ENCODE measurements at places on chromosomes 1 and 21.

GRCh38 chr1:226371027-226371694 lies 36.7 kb downstream of the PARP1 start:
- DNase-seq: no peak

DNA sequence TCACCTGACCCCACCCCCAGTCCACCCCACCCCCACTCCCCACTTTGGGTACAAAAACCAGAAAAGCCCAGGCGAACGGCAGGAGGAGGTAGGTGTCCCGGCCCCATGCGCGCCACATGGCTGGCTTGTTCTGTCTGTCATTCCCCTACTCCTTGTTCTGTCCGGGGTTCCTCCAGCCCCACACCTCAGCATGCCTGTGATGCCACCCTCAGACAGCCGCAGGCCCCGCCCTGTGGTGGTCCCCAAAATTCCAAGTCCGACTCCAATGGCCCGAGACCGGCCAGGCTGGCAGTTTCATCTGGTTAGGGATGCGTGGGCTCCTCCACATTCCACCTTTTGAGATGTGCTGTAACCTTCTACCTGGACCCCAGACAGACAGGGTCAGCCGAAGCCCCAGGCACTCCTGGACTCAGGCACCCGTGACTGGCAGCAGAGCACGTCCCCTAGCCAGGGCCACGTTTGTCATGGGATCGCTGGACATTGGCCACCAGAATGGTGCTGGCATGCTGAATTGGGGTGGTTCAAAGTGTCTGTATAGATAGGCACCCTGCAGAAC lies 94.4 kb downstream of the WDR4 start:
- no peak for DNase-seq

GRCh38 chr1:225765982-225766674 lies 11.5 kb upstream of the SRP9 start:
- no peak for DNase-seq

GRCh38 chr1:183730107-183730724 lies 74.7 kb upstream of the RGL1 start:
- no peak for DNase-seq

DNA sequence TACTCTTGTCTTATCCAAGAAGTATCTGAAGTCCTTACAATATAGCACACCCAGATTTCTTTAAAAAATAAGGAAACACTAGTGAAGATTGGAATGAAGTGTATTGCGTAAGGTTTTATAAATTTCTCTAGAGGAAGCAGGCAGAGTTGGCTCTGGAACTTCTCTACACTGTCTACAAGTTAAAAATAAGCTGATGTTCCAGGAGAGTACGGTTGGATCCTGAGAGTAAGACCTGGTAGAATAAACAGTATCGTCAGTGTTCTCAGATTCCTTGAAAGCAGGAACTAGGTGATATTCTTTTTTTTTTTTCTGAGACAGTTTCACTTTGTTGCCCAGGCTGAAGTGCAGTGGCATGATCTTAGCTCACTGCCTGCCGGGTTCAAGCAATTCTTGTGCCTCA lies 107.9 kb downstream of the USP25 start:
- DNase-seq: no peak

GRCh38 chr1:78432016-78432415 lies 58.8 kb upstream of the PTGFR start:
- no peak for DNase-seq

GRCh38 chr1:203288400-203288799 lies 16.9 kb upstream of the BTG2 start:
- DNase-seq: no peak

DNA sequence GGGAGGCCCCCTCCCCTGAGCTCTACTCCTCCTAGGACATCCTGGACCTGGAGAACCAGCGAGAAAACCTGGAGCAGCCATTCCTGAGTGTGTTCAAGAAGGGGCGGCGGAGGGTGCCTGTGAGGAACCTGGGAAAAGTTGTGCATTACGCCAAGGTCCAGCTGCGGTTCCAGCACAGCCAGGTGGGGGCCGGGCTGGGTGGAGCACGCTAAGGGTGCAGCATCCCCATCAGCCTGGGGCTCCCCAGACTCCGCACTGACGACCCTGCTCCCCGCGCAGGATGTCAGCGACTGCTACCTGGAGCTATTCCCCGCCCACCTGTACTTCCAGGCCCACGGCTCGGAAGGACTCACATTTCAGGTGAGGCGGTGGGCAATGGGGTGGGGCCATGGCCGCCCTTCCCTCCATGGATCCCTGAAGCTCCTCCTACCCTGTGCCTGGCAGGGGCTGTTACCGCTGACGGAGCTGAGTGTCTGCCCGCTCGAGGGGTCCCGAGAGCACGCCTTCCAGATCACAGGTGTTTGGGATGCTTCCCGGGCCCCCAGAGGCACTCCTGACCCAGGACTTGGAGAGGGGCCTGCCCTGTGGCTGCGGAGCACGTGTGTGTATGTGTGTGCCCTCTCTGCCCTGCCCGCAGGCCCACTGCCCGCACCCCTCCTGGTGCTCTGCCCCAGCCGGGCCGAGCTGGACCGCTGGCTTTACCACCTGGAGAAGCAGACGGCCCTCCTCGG lies 4.1 kb downstream of the PLEKHN1 start:
- DNase-seq: no peak

All from stimulated activated CD4-positive, alpha-beta T cell treated with anti-CD3 and anti-CD28 coated beads, Interleukin-1b, Interleukin-23, amount 100 ng/mL, for 48 hours (primary cell).